ENCODE measurements at places on chromosomes 12 and 14.

GRCh38 chr12:22413592-22413991 lies 79.1 kb upstream of the ST8SIA1 start:
- no peak for DNase-seq

GRCh38 chr14:105076805-105077648 lies 11.8 kb upstream of the GPR132 start:
- no peak for DNase-seq

GRCh38 chr12:23576372-23576771 lies 373.1 kb downstream of the SOX5 start:
- no peak for DNase-seq

- no peak for DNase-seq
These were observed 333.8 kb downstream of the PDZRN4 start for GRCh38 chr12:41521872-41522379.

GRCh38 chr12:82504409-82504808 lies 146.1 kb downstream of the METTL25 start:
- no peak for DNase-seq

GRCh38 chr12:72276181-72276805 lies 4.1 kb downstream of the TRHDE start:
- DNase-seq, result no peak

DNA sequence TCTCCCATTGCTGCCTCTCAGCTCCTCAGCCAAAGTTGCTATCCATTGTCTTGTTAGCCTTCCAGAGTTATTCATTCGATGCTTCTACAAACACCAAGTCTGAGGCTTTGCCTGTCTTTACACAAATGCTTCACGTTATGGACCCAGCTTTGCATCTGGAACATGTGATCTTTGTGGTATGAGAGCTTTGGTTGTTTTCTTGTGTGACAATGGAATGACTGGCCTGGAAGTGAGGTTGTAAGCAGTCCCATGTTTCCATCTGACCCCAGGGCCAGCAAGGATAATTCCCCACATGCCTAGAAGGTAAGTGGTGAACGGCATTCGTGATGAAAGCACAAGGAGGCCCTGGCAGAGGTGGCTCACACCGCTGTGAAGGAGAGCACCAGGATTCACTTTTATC lies 866.7 kb upstream of the TMEM132C start:
- DNase-seq, result no peak

DNA sequence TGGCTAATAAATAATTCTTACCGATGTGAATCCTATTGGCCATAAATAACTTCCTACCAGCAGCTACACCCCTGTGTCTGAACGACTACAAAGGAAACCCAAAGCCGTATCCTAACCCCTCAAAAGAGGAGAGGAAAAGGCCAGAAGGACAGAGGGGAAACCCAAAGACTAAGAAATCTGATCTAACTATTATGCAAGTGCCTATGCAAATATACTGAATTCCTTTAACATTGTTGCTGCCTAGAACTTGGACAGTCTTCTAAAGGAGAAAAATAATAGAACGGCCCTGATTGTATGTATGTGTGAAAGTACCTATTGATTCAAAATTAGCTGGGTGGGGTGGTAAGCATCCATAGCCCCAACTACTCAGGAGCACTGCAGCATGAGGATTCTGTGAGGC lies 997 bp downstream of the PLEKHG7 start:
- no peak for DNase-seq

- DNase-seq, result no peak
These were observed 292.7 kb downstream of the LRFN5 start for GRCh38 chr14:41899416-41899815.

DNA sequence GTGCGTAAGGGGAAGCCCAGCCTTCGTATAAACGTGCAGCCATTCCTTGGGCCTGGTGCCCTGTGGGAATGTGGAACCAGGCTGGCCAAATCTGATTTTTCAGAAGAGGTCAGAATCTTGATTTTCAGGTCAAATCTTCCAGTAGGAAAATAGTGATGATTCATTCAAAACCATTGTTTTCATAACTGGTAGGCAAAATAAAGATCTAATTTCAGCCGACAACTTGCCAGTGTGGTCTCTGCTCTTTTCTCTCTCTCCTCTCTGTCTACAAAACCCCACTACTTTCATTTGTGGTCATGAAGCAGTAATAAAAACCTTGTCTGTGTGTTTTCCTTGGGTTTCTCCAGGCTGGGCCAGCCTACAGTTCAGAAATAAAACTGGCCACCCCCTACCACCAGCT lies 135.1 kb downstream of the RBM19 start:
- DNase-seq, result no peak

DNA sequence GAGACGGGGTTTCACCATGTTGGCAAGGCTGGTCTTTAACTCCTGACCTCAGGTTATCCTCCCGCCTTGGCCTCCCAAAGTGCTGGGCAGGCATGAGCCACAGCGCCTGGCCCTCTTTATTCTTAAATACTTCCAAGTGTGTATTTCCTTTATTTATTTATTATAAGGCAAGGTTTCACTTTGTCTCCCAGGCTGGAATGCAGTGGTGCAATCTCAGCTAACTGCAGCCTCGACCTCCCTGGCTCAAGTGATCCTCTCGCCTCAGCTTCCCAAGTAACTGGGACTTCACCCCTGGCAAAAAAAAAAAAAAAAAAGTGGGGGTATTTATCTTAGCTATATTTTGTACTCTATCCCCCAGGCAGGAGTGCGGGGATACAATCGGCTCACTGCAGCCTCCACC lies 6.8 kb downstream of the FAM216A start:
- no peak for DNase-seq

Measured in activated naive CD8-positive, alpha-beta T cell treated with anti-CD3 and anti-CD28 coated beads, Interleukin-2, amount 50 U/mL, for 24 hours (primary cell).